ENCODE measurements at places on chromosomes 6 and 20. TPM values are rescaled to one million over a fixed set of nuclear protein-coding genes. Genes with fewer than 3 reads are reported as not detected.

The GNMT gene
- total RNA-seq: 2.3 TPM

The TFAP2B gene
- not detected for total RNA-seq

The CCN5 gene
- total RNA-seq: not detected

The RNF5 gene
- 41.8 TPM for total RNA-seq

The DNAH8 gene
- total RNA-seq: 2.0 TPM

The SAPCD1 gene
- 9.0 TPM for total RNA-seq

The THBD gene
- not detected for total RNA-seq

The GPR63 gene
- total RNA-seq: 0.11 TPM
